ENCODE measurements at places on chromosomes 3 and 15.
A peak's percentile ranks its signal among the peaks of the same experiment; 100 is the strongest.

DNA sequence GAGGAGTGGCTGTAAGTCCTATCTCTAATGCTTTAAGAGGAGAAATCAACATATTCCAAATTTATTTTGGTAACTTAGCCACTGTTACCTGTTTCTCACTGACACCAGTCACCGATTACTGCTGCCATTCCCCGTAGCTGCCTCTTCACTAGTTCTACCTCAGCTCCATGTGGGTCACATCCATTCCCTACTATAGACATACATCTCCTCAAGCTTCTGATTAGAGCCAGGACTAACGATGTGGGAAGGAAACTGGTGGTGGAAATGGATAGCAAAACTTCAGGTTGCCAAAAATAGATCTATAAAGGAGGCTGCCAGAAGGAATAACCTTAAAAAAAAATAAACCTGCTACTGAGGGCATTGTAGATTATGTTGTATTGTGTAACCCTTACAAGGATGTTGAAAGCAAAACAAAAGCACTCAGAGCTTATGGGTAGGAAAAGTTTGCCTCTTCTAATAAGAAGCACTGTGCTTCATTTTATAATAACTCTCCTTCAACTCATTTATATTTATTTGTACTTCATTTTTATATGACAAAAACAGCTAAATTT, 56.0 kb downstream of the KAT2B start:
- DNase-seq: no peak

GRCh38 chr3:46965151-46965550, 11.4 kb downstream of the CCDC12 start:
- DNase-seq: no peak

DNA sequence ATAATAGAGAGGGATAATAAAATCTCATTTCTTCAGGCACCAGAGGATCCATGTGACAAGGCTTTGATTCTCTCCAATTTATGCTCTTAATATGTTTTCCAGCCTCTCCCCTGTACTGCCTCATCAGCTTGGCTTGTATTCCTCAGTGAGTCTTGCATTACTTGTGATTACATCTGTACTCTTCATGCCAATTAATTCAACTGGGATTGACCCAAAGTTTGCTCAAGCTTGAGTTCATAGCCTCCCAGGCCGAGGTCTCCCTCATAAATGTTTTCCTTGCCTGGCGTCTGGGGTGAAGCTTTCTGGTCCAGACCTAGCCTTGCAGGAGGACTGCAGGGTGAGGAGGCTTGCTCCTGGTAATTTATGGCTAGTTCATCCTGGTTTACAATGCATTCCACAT, 146.9 kb downstream of the CHST2 start:
- DNase-seq: no peak

- no peak for DNase-seq
These were observed 7.8 kb downstream of the THBS1 start for GRCh38 chr15:39588531-39589192.

- DNase-seq: peak; percentile 14
These were observed 98.6 kb upstream of the ABHD17C start for GRCh38 chr15:80596521-80596976.

DNA sequence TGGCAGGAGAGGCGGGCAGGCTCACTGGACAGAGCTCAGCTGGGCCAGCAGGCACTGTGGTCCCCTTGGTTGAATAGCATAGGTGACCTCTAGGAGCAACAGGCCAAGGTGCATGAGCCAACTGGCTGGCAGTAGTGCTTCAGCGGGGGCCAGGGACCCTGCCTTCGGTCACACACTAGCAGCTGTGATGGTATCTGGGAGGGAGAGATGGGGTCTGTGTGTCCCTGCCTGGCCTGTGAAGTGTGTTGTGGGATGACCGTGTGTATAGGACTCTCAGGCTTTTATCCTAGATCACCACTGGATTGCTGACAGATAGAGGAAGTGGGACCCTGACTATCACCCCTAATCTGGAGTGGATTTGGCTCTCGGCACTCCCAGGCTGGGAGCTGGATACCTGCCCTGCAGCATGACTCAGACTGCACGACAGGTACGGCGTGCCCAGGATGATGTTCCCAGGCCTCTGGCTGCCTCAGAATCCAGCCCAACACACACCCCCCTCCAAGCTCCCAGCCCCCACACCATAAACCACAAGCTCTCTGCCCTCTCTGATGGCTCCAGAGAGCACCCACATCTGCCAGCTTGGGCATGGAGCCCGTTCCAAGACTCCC, 7.8 kb downstream of the RPS17 start:
- DNase-seq: no peak

DNA sequence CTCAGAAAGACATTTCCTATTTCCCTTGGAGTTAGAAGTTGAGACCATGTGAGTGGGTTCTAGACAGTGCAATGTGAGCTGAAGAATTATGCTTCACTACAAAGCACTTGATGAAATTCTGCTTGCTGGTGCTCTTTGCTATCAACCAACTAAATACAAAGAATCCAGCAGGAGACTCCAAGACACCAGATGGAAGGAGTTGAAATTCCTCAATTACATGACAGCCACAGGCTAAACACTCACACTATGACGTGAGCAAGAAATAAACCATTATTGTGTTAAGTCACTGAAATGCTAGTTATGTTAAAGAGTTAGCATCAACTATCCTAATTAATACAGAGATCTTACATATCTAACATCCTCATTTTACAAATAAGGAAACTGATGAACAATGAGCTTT, 8.2 kb upstream of the MAP4 start:
- DNase-seq: no peak

GRCh38 chr3:183951459-183951858, 66.2 kb downstream of the ABCC5 start:
- DNase-seq: no peak

DNA sequence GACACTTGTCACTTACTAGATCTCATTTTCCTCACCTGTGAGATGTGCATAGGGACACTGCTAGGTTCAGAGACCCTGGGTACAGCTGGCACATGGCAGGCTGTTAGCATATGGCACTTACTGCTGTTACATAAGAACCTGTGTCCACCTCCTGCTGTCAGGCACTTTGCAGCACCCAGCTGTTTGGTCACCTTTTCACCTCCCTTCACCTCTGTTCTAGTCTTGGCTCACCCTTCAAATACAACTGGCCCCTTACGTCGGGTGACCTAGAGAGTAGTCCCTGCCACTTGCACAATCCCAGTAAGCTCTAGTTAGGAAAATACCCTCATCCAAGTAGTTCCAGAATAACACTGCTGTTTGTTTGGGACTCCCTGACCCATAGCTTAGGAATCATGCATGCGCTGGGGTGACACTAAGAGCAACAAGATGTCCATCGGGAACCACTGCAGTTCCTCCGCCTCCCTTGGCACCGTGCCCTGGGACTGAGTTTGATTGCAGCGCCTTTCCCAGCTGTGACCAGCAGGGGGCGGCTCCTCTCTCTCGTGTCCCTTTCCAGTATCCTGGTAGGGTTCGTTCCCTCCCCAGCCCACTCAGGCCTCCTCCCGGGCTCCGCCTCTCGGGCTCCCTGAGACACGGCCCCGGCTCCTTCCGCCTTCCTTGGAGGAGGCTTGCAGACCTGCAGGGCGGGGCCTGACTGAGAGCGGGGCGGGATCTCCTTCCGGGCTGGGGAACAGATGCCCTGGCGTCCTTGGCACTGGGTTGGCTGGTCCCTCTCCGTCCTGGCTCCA, 78.6 kb downstream of the ABHD5 start:
- peak; percentile 99 for DNase-seq
